ENCODE measurements at places on chromosomes 6 and 20.
A peak's percentile ranks its signal among the peaks of the same experiment; 100 is the strongest.

- DNase-seq: no peak
Measured at GRCh38 chr6:55818482-55818881, 56.9 kb downstream of the BMP5 start.

DNA sequence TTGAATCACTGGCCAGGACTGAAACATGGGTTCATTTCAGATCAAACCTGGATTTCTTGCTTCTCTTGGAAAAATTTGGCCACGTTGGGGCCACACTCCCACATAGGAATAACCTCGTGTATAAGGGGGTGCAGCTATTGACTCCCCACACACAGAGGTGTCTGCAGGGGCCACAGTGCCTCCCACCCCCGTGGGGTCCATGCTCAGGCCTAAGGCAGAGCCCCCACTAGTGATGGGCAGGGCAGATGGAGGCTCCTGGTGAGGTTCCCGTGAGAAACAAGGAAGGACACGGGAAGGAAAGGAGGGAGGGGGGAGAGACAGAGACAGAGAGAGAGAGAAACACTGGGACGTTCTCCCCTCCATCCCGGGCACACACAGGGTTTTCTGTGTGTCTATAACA is 230.5 kb downstream of the ERMARD start:
- no peak for DNase-seq

GRCh38 chr20:47610945-47611250 is 109.2 kb downstream of the NCOA3 start:
- no peak for DNase-seq

GRCh38 chr6:24599179-24599578 is 46.8 kb downstream of the KIAA0319 start:
- DNase-seq: no peak

GRCh38 chr6:113672491-113673149 is 184.5 kb upstream of the MARCKS start:
- no peak for DNase-seq

- no peak for DNase-seq
Measured at GRCh38 chr6:53691252-53691651, 25.7 kb upstream of the KLHL31 start.

- no peak for DNase-seq
Measured at GRCh38 chr20:17612992-17613327, 43.1 kb downstream of the DSTN start.

DNA sequence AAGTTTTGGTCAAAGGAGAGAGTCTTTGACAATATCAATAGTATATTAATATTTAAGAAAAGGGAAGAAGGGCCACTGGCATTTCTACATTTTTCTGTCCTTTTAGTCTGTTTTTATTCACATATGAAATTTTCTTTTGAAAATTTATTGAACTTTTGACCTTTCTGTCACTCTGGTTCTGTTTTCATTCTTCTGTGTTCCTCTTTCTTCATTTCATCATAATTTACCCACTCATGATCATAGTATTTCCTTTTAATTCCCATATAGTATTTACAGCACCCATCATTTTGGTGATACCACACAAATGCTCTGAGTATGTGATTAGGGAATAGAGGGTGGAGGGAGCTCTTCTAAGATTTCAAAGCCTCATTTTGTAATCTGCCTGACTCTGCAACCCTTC is 142.8 kb downstream of the GJA1 start:
- no peak for DNase-seq

GRCh38 chr6:89789980-89790379 is 29.6 kb downstream of the MDN1 start:
- no peak for DNase-seq

DNA sequence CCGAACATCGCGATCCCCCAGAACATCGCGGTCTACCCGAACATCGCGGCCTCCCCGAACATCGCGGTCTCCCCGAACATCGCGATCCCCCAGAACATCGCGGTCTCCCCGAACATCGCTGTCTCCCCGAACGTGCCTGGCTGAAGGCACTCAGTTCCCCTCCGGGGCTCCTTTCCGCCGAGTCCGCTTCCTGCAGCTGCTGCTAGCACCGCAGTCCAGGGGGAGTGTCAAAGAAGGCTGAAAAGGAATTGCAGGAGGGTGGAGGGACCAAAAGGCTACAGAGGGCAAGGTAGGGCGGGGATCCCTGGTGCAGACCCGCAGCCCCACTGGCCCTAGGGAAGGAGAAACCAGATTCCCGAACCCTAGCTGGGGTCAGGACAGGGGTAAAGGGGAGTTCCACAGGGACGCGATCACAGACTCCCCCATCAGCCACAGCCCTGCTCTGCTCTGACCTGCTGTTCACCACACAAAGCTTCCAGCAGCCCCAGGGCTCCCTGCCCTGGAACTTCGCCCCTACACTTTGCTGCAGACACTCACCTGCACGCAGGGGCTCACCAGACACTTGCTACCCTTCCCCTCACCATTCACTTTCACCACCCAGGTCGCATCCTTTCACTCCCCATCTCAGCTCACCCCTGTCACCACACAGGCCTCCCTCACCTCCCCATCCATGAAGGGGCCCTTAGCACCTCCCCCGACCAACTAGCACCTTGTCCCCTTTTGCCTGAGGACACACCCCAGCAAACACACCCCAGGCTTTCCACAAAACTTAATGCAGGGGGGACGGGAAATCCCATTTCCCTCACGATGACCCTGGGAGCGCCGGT is 1.7 kb downstream of the ULBP1 start:
- DNase-seq: no peak

GRCh38 chr6:136772685-136773472 is 19.4 kb downstream of the MAP3K5 start:
- DNase-seq: no peak

- no peak for DNase-seq
Measured at GRCh38 chr20:62661647-62662046, 19.3 kb downstream of the SLCO4A1 start.

GRCh38 chr6:26223228-26223627 is 136.0 kb downstream of the HFE start:
- DNase-seq: no peak

DNA sequence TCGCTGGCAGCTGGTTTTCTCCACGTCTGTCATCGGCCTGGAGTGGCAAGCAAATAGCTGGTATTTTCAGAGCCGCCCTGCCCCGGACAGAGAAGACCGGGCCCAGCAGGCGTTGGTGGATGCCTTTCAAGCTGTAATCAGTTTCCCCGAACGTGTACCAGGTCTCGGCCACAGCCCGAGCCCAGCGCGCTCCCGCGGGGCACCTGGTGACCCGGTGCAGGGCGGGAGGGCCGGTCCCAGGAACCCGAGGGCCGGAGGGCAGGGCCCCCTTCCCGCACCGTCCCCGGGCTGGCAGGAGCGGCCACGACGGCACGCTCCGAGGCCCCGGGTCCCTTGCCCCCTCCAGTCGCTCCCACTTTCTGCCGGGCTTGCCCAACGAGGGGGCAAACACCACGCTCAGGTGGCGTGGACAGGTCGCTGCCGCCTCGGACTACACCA is 348 bp upstream of the PYGB start:
- no peak for DNase-seq

DNA sequence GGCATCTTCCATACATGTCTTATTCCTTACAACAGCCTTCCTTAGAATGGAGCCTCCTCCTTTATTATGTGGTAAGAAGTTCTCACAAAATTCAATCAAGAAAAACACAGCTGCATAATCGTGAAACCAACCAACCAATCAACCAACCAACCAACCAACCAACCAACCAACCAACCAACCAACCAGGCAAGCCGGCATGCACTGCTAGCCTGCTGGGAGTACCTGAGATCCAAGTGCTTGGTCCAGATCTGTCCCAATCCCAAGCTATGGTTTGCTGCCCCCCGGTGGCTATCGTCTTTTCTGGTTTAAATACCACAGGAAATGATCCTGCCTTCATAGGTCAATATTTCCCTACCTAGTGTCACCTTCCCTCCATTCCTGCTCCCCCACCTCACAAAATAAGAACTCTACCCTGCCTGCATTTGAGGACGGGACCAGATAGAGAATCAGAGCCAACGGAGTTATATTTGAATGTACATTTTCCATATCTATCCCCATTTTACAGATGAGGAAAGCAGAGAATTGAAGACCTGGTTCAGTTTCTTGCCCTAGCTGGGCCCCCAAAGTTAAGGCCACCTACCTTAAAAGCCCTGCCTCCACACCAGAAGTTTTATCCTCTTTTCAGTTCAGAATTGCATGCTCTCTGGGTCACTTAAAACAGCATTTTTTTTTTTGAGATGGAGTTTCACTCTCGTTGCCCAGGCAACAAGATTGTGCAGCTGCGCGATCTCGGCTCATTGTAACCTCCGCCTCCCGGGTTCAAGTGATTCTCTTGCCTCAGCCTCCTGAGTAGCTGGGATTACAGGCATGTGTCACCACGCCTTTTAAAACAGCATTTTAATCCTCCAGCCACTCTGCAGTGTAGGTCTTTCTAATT is 27.1 kb downstream of the RAB44 start:
- peak; percentile 13 for DNase-seq

- DNase-seq: no peak
Measured at GRCh38 chr20:48722737-48723191, 105.0 kb downstream of the PREX1 start.

DNA sequence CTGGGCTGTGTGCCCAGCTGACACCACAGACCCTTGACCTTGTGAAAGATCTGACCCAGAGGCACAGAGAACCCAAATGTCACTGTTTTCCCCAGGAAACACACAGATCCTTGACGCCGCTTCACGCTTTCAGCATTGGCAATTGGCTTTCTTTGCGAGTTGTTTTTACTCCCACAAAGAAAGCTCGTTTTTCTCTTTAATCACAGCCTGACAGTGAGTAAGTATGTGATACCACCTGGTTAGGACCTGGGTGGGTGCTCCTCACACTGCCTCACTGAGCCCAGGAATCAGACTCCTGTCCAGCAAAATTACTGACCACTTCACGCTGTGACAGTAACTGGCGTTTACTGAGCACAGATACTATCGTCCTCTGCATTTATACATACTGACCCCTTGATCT is 13.0 kb downstream of the RPL10A start:
- no peak for DNase-seq

GRCh38 chr6:18471232-18471964 is 84.2 kb downstream of the RNF144B start:
- no peak for DNase-seq

GRCh38 chr20:944148-944547 is 28.0 kb upstream of the ANGPT4 start:
- DNase-seq: no peak

- no peak for DNase-seq
Measured at GRCh38 chr6:41675176-41675775, 37.0 kb downstream of the MDFI start.

DNA sequence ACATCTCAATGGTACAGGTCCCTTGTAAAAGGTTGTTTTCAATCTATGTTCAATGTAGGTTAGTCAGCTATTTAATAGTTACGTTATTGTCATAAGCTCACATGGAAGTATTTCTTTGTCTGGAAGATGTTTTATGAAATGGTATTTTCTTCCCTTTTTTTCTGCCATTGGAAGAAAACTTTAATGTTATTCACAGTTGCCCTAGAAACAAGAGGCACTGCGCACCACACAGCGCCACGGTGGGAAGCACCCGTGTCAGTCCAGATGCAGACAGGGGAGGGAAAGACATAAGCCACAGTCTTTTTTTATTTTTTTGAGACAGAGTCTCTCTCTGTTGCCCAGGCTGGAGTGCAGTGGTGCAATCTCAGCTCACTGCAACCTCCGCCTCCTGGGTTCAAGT is 82.1 kb downstream of the GCNT2 start:
- no peak for DNase-seq

- peak; percentile 2 for DNase-seq
Measured at GRCh38 chr6:108260126-108260808, 573 bp downstream of the SNX3 start.

- DNase-seq: no peak
Measured at GRCh38 chr6:4756247-4756646, 20.0 kb upstream of the CDYL start.

GRCh38 chr20:9490161-9490560 is 24.2 kb upstream of the LAMP5 start:
- no peak for DNase-seq

DNA sequence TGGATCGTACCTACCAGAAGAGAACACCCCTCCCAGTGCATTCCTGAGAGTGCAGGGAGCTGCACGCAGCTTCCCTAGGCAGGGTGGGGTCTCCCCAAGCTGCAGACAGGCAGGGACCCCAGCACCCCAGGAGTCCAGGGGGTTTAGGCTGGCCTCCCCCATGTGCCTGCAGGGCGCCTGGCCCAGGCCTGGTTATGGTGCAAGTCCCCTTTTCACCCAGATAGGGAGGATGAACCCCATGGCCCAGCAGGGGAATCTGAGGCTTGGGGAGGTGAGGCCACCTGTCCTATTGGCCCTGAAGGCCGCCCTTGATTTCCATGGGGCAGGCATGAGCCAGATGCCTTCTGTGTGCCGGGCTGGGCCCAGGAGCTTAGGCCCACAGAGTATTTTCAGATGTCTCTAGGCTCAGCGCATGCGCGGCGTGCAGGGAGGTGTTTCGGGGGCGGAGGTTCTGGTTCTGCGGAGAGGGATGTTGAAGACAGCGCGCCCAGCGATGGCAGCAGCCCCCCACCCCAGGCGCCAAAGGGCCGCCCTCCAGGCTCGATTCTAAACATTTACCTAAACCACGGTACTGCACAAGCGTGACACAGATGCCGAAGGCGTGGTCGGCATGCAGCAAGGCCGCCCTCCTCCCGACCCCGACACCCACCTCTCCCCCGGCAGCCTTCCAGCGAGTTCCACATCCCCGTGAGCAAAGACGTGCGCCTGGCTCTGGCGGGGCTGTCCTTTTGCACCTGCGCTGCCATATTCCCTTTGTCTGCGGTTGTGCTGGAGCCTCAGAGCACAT is 29.4 kb downstream of the COL20A1 start:
- no peak for DNase-seq

DNA sequence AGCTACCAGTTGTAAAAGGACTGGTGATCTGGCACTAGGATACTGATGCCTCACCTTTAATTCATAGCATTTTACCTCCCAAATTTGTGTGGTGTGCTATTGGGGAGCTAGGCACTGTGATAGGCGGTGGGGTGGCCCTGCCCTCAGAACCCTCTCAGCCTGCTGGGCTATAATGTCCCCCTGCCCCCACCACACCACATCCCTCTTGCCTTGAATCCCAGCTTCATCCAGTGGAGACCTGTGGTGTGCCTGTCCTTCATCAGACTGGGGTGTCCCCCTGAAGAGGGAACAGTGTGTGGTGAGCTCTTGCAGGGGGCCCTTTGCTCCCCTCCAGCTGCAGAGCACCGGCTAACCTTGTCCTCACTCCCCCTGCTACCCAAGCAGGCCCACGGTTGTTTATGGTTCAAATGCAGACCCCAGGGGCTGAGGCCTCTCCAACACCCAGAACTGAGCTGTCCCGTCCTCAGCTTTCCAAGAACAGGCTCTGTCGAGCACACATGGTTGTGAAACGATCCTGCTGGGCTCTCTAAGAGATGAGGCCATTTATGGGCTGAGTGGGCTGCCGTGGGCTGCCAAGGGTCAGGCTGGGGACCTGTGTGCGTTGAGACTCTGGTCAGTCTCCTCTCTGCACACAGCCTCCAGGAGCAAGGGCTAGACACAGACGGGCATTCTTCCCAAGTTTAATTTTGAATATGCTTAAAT is 26.9 kb upstream of the VEGFA start:
- DNase-seq: no peak

DNA sequence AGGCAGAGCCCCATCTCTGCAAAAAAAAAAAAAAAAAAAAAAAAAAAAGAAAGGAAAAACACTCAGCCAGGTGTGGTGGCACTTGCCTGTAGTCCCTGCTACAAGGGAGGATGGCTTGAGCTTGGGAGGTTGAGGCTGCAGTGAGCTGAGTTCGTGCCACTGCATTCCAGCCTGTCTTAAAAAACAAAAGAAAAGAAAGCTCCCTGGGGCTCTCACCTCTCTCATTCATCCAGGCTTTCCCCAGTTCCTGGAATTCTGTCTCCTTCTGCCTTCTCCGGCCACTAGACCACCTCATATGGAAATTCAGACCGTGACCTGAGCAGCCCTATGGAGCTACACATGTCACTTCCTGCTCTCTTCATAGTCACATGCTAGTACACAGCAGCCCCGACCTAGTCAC is 101.1 kb upstream of the TAB2 start:
- DNase-seq: no peak

- DNase-seq: no peak
Measured at GRCh38 chr20:25580711-25581110, 4.6 kb downstream of the NINL start.

Data from stimulated activated CD8-positive, alpha-beta memory T cell treated with anti-CD3 and anti-CD28 coated beads, Interleukin-7, amount 100 ng/mL, for 1 hour (primary cell).